Adrenal gland (tissue), 19 donors: ENCODE measurements at places on chromosomes 4 and X.

DNA sequence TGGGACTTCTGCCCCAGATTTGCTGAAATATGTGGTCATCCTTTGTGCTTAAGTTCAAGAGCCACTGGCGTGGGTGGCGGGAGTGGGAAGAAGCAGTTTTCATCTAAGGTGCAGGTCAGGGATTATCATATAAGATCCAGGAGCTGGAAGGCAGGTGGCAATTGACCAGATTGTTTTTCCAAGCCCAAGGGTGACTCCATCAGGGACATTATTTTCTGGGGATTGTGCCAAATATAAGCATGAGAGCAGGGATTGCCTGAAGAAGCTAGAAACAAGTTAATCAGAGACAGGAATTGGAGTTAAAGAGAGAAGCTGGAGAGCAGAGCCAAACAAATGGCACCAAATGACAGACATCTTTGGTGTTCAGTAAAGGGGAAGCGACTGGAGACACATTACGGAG, 19.4 kb upstream of the SEL1L3 start:
- DNase-seq = no peak
- no peak overlapping the region for H3K27ac ChIP-seq
- no peaks in the 10 kb centered on the region for H3K27me3 ChIP-seq
- H3K4me1 ChIP-seq = no peaks in the 10 kb centered on the region
- no peaks in the 10 kb centered on the region for H3K36me3 ChIP-seq
- no peak overlapping the region for H3K4me3 ChIP-seq

DNA sequence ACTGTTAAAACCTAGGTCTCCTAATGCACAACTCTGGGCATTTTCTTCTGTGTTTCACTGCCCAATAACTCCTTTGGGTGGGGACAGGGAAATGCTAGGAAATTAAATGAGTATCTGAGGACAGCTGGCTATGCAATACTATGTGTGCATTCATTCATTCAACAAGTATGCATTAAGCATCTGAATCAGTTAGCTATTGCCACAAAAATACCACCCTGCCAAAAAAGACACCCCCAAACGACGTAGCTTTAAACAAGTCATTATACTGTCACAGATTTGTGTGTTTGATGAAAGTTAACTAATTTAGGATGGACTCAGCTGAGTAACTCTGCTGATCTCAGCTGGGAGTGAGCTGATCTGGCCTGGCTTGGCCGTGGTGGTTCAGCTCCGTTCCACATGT, 29.8 kb upstream of the PTCHD1 start:
- H3K27me3 ChIP-seq = peaks cover 19% of the 10 kb centered on the region
- H3K4me3 ChIP-seq = no peak overlapping the region
- H3K4me1 ChIP-seq = no peaks in the 10 kb centered on the region
- H3K36me3 ChIP-seq = no peaks in the 10 kb centered on the region
- no peak for DNase-seq
- no peak overlapping the region for H3K27ac ChIP-seq

- peaks cover 8% of the 10 kb centered on the region for H3K27me3 ChIP-seq
- no peak overlapping the region for H3K4me3 ChIP-seq
- H3K27ac ChIP-seq = no peak overlapping the region
- no peaks in the 10 kb centered on the region for H3K4me1 ChIP-seq
These were observed 19.9 kb downstream of the DGAT2L6 start for GRCh38 chrX:70196961-70197720.

DNA sequence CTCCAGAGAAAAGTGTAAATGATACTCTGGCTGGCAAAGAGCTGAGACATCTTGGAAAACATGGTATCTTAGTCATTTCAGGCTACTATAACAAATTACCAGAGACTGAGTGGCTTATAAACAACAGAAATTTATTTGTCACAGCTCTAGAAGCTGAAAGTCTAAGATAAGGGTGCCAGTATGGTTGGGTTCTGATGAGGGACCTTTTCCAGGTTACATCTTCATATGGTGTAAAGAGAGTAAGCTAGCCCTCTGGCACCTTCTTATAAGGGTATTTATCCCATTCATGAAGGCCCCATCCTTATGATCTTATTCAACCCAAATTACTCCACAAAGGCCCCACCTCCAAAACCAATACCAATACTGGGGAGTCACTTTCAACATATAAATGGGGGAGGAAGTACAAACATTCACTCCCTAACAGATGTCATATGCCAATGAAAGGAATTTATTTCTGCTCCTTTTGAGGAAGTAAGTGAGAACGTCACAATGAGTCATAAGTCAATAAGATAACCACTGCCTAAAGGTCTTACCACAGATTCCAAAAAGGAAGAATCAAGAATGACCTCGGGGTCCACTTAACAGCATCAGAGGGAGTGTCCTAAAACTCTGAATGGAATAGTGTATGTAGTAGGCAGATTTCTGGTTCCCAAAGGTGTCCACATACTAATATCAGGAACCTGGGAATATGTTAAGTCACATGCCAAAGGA, 246.6 kb downstream of the OPHN1 start:
- H3K36me3 ChIP-seq = no peaks in the 10 kb centered on the region
- DNase-seq = no peak
- H3K27me3 ChIP-seq = no peaks in the 10 kb centered on the region

- no peak for DNase-seq
- H3K4me1 ChIP-seq = no peaks in the 10 kb centered on the region
- no peak overlapping the region for H3K27ac ChIP-seq
- no peak overlapping the region for H3K4me3 ChIP-seq
- no peaks in the 10 kb centered on the region for H3K27me3 ChIP-seq
These were observed 326.4 kb downstream of the CENPC start for GRCh38 chr4:67218883-67219282.

DNA sequence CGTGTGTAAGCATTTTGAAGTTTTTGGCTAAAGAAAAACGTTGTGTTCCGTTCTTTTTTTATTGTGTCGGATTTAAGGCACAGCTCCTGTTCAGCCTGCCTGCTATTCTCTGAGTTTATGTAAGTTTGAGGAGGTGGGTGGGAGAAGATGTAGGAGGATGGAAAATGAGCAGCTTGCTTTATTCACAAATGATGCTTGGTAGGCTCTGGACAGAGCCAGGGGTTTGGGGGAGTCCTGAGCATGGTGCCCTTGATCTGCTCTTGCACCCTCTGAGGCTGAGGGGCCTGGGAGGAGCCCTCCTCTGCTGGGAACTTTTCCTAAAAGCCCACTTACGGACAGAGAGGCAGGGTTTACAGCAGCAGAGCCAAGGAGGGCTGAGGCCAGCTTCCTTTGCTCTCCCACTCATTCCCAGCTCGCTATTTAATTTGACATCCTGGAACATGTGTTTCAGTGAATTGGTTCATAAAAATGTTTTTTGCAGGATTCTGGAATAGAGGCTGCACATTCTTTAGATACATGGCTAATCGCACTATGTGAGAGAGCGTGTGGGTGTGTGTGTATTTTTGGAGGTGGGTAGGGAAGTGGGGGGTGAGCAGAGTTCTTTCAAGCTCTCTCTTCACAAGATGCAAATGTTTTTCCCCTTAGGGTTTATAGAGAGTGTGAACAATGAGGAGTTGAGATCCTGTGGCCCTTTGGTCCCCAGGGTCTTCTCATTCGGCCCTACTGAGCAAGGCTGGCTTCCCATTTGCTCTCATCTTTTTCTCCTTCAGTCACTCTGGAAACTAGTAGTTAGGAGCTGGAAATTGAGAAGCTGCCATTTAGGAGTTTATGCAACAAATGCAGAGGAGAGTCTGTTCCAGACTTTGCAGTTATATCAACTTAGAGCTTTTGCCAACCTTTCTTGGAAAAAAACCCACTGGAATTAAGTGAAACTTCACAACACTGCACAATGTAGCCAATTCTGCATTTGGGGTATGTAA, 32.1 kb downstream of the TMEM131L start:
- no peaks in the 10 kb centered on the region for H3K36me3 ChIP-seq
- no peak overlapping the region for H3K27ac ChIP-seq
- DNase-seq = no peak

- no peaks in the 10 kb centered on the region for H3K27me3 ChIP-seq
- H3K36me3 ChIP-seq = no peaks in the 10 kb centered on the region
- DNase-seq = no peak
- H3K27ac ChIP-seq = no peak overlapping the region
These were observed 315.3 kb downstream of the PTTG2 start for GRCh38 chr4:38275331-38276100.

DNA sequence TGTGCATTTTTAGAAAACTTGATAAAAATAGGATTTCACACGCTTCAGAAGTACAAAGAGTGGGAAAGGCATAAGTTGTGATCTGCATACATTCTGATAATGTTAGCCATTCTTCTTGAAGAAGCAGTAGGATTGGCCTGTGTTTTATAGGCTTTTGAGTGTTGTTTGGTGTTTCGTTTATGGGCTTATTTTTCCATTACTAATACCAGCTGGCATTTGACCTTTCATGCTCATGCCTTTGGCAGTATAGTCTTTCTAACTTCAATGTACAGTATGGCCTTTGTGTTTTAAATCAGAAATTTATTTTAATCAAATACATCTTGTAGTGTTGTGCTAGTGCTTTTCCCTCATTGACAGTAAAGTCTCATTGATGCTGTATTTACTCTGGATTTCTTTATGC, 51.5 kb upstream of the SLC4A4 start:
- DNase-seq = no peak
- no peak overlapping the region for H3K27ac ChIP-seq
- no peaks in the 10 kb centered on the region for H3K4me1 ChIP-seq
- no peaks in the 10 kb centered on the region for H3K27me3 ChIP-seq
- H3K4me3 ChIP-seq = no peak overlapping the region

GRCh38 chr4:66330125-66330524, 659.8 kb upstream of the EPHA5 start:
- no peaks in the 10 kb centered on the region for H3K36me3 ChIP-seq
- H3K27me3 ChIP-seq = no peaks in the 10 kb centered on the region
- no peak for DNase-seq
- no peak overlapping the region for H3K4me3 ChIP-seq
- no peaks in the 10 kb centered on the region for H3K4me1 ChIP-seq

DNA sequence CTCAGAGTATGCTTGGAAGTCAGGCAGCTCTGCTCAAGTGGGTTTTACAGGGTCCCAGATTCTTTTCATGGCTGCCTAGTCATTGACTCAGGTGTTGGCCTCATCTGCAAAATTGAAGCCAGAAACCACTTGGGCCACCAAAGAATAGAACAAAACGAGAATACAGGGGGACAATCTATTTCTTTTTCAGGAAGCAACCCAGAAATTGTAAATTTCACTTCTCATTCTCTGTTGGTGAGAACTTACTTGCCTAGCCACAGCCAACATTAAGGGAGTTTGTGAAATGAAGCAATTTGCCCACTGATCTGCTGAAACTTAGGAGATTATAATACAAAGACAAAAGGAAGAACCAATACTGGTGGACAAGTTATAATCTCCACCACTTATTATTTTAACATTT, 8.6 kb upstream of the TKTL2 start:
- no peak for DNase-seq
- H3K27me3 ChIP-seq = no peaks in the 10 kb centered on the region
- no peaks in the 10 kb centered on the region for H3K36me3 ChIP-seq

GRCh38 chr4:90159193-90159592, 32.0 kb downstream of the CCSER1 start:
- H3K4me1 ChIP-seq = peaks cover 3% of the 10 kb centered on the region
- H3K4me3 ChIP-seq = no peak overlapping the region
- H3K27ac ChIP-seq = no peak overlapping the region
- no peaks in the 10 kb centered on the region for H3K36me3 ChIP-seq
- H3K27me3 ChIP-seq = no peaks in the 10 kb centered on the region
- DNase-seq = no peak

DNA sequence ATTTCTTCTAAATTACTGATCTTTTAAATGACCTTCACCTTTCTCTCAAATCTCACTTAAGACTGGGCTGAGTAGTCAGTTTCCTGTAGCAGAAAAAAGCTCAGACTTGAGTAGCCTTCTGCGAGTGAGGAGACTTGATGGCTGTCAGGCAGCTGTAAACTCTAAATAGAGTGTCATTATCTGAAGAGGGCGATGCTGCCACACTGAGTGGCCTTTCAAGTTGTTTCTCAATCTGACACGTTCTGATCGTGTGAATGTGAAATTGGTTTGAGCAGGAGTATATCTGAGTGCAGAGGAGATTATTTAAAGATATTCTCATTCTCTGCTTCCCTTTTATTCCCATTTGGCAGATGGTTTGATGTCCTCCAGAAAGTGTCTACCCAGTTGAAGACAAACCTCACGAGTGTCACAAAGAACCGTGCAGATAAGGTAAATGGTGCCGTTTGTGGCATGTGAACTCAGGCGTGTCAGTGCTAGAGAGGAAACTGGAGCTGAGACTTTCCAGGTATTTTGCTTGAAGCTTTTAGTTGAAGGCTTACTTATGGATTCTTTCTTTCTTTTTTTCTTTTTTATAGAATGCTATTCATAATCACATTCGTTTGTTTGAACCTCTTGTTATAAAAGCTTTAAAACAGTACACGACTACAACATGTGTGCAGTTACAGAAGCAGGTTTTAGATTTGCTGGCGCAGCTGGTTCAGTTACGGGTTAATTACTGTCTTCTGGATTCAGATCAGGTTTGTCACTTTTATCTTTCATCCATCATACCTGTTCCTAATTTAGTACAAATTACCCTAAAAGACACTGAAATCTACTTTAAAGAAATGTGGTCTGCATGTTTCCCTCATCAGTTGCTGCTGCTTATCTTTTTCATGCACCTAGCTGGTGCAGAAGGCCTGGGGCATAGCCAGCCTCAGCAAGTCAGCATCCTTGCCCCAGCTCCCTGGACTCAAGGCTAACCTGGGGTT, 74.3 kb upstream of the MSANTD1 start:
- no peak for DNase-seq
- H3K4me3 ChIP-seq = no peak overlapping the region
- H3K27ac ChIP-seq = no peak overlapping the region

- peak overlapping the region; percentile 53 for H3K27ac ChIP-seq
- peak overlapping the region; percentile 16 for H3K4me3 ChIP-seq
- no peaks in the 10 kb centered on the region for H3K36me3 ChIP-seq
- peaks cover 43% of the 10 kb centered on the region for H3K4me1 ChIP-seq
- no peaks in the 10 kb centered on the region for H3K27me3 ChIP-seq
- no peak for DNase-seq
These were observed 24.5 kb downstream of the KIAA0232 start for GRCh38 chr4:6806924-6807626.

GRCh38 chr4:88880501-88881226, 176.3 kb downstream of the FAM13A start:
- H3K27ac ChIP-seq = no peak overlapping the region
- H3K4me3 ChIP-seq = no peak overlapping the region
- H3K27me3 ChIP-seq = no peaks in the 10 kb centered on the region
- H3K36me3 ChIP-seq = no peaks in the 10 kb centered on the region
- DNase-seq = no peak

DNA sequence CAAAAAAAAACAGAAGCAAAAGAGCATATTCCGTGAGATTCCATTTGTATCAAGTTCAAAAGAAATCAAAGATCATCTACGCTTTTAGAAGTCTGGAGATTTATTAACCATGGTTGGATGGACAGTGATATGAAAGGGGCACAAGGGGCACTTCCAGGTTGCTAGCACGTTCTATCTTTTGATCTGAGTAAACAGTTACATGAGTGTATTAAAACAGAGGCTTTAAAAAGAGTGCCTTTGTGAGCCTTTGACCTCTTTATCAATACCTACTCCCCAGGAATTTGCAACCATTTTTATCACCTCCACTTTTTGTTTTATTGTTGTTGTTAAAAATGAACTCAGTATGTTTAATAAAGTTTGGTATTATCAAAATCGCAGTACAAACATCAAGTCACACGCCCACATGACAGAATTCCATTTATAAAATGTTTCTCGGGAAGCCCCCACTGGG, 72.4 kb upstream of the UCP1 start:
- no peaks in the 10 kb centered on the region for H3K4me1 ChIP-seq
- DNase-seq = no peak
- peaks cover 20% of the 10 kb centered on the region for H3K36me3 ChIP-seq
- H3K27ac ChIP-seq = no peak overlapping the region
- H3K27me3 ChIP-seq = no peaks in the 10 kb centered on the region
- H3K4me3 ChIP-seq = no peak overlapping the region
